ENCODE measurements at places on chromosomes 4 and X.
A peak's percentile ranks its signal among the peaks of the same experiment; 100 is the strongest.

GRCh38 chr4:160175064-160175643 lies 1072.3 kb downstream of the RAPGEF2 start:
- DNase-seq, result no peak

- DNase-seq, result no peak
These were observed 7.6 kb downstream of the SORCS2 start for GRCh38 chr4:7199771-7200441.

GRCh38 chr4:67785528-67785927 lies 31.3 kb upstream of the GNRHR start:
- DNase-seq, result no peak

DNA sequence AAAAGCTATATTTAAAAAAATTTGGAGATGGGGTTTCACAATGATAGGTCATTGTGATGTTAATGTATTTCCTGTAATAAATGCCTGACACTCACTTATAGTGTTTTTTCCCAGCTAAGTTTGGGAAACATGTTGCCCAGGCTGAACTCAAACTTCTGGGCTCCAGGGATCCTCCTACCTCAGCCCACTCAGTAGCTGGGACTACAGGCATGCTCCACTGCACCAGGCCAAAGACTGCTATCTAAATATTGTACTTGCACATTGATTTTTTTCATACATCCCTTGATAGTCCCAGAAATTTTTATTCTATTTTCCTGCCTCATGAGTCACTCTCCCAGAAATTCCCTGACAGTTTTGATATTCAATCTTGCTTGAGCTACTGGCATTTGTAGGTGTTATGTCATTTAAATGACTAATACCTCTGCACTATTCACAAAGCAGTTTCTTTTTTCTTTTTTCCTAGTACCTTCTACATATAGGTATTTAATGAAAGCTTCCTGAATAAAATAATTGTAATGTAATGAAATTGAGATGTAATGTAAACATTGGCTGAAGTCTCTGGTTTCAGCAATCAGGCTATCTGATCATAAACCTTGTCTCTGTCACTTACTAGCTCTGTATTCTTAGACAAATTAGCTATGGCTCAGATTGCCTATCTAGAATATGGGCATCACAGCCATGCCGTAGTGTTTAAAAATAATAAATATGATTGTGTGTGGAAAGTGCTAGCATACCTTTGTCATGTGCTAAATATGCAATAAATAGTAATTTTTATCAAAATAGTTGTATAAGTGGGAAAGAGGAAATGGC lies 1973.0 kb upstream of the AGA start:
- no peak for DNase-seq

GRCh38 chr4:175418516-175418915 lies 393.5 kb downstream of the GPM6A start:
- DNase-seq, result no peak

DNA sequence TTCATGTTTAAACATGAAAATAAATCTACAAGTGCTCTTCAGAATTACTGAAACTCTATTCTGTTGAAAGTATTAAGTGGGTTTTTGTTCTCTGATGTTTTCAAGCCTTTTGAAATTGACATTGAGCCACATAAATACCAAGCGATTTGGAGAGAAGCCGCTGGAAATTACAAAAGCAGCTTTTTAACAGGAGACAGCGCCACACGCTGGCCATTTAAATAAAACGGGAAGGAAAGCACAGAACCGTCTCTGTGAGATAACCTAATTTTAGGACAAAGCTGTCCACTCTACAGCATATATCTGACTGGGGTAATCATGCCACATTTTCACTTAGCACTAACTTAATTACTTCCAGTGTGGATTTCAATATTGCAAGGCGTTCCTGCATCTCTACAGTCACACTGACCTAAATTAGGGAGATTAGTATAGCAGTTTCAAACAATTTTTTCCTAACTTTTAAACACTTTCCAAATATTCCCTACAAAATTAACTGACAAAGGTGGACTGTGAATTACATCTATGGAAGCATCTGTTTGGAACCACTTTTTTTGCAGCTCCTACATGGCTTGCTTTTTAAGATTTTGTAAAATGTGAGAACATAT lies 6.8 kb upstream of the ANOS1 start:
- peak; percentile 66 for DNase-seq

DNA sequence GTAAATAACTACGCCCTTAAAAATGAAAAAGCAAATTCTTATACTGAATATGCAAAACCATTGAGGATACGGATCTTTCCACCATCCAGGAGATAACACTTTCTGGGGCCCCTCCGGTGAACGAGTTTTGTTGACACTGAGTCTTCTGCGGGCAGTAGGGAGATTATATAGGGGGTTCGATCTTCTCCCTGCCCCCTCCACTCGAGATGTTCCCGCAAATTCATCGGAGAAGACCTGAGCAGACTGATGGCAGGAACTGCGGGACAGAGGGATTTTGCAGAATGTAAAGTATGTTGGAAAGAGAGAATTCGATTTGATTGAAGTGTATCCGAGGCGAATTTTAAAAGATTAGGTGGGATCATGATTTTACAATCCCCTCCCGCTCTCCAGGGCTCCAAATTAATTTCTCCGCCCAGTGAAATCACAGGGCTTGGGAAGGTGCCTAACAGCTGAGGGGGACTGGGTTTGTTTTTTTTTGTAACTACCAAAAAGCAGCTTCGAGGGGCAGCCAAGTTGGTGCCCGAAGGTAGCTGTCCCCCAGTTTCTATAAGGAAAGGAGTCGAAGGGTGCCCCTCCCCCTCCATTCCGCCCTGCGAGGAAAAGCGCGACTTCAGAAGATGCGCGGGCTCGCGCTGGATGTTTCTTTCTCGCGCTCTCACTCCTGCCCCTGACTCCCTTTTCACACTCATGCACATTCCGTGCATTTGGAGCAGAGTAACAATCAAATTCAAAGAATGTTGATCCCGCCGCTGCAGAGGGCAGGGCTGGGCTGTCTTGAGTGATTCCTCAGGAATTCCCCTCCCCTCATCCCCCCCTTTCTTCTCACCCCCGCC lies 1.2 kb downstream of the TMEM255A start:
- DNase-seq, result peak; percentile 22

- DNase-seq, result peak; percentile 48
These were observed 3.3 kb downstream of the SH3TC1 start for GRCh38 chr4:8202108-8203051.

DNA sequence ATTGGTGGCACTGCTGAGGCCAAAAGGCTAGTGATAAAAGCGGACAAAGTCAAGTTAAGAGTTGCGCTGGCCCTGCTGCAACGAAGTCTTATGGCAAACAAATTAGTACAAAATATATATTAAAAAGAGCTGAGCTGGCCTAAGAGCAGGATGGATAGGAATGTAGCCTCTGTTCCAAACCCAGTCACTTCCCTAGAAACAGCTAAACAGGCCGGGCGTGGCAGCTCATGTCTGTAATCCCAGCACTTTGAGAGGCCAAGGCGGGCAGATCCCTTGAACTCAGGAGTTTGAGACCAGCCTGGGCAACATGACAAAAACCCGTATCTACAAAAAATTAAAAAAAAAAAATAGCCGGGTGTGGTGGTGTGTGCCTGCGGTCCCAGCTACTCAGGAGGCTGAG lies 32.4 kb upstream of the UGDH start:
- DNase-seq, result no peak

- DNase-seq, result no peak
These were observed at the start of gene ARMCX2 for GRCh38 chrX:101659601-101660063. Gene ARMCX2, minus strand, starts transcription at chrX:101659850. Its CDS starts 2,262 bp downstream, at chrX:101657588.

DNA sequence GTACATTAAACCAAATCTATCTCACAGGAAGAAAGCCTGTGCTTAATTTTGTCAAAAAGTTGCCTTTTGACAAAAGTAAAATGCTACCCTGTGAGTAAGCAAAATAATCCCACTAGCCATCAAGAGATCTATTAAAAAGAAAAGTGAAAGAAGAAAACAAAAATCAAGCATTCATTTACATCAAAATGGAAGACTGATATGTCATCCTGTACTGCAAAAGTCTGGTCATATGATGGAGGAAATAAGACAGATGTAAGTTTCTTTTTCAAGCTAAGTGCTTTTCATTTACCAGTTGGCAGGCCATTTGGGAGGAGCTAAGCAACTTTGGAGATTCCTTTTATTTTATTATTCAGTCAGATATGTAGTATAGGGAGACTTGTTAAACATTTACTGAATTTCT lies 387.4 kb downstream of the SPOCK3 start:
- DNase-seq, result no peak

GRCh38 chr4:180636696-180637404 lies 1606.4 kb upstream of the TENM3 start:
- DNase-seq, result no peak

DNA sequence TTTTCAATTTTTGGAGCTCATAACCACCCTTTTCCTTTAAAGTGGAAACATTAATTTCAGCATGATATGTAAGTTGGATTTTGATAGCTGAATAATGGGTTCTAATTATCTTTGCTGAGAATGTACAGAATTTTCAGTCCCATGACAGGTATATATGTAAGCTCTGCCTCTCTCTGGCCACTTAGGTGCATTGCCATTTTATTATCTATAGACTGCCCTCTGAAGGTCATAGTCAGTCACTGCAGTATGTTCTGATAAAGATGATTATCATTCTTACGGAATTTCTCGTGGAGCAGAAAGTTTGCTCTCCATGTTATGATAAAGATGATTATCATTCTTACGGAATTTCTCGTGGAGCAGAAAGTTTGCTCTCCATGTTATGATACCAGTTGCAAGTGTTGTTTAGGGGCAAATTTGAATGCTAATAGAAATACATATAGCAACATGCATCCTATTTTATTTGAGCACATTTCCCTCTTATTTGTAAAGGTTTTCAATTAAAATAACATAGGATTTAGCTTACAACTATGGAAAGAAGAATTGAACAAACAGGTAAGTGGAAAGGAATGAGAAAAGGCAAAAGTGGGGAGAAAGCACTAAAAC lies 10.4 kb downstream of the AFP start:
- peak; percentile 54 for DNase-seq

GRCh38 chr4:154490583-154491340 lies 837 bp downstream of the DCHS2 start:
- DNase-seq, result peak; percentile 22

GRCh38 chr4:114226968-114227760 lies 247.7 kb upstream of the ARSJ start:
- DNase-seq, result no peak

- no peak for DNase-seq
These were observed 123.3 kb upstream of the RAI2 start for GRCh38 chrX:17984415-17984814.

DNA sequence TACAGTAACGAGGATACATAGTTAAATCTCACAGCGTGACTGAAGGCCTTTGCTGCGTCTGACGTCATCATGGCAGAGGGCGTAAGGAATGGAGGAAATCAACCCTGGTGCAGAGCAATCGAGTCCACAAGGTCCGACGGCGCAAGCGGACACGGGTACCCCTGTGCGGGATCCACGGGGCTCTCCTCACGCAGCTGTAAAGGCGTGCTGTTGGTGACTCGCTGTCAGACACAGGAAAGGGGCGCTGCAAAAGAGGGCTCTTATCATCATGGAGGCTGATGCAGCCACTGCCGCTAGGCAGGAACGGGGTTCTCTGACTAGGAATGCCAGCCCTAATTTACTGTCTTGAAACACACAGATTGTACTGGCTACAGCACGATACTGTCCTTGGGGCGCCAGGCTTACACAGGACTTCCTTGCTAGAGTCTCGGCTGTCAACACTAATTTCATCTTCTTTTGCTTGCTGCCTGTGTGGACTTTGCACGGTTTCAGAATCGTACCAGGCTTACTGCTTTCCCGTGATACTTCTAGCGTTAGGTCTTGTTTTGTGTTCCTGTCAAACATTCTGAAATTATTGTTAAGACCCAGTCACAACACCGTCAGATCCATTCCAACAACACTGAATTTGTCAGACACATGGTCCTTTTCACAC lies 13.6 kb downstream of the RNF212 start:
- no peak for DNase-seq

DNA sequence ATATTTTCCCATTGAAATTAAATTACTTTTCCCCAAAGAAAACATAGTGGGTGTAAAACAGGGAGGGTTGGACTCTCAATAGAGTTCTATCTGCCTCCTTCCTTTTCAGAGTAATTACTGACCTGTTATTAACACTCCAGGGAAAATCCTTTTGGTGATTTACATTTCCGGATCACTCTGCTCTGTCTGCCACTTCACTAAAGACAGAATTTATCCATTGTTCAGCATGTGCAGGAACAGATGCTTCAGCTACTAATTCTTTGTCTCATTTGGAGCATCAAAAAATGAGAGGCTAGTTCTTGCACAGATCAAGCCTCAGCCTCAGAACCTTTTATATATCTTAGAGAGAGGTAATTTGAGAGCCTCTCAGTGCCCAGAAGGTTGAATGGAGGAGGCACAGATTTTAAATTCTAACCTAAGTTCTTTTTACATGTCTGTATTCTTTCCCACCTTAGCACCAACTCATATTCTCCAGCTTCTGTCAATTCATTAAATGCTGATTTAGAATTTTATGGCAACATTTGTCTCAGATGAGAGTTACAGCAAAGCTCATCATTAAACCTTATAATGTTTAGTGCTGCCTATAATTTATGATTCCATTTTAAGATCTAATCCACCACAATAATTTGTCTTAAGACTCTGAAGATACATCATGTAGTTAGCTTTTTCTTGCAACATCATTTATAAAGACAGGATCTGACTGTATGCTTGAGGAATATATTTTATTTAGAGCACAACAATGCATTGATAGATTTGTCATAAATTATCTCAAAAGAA lies 1494.4 kb downstream of the STIM2 start:
- no peak for DNase-seq

GRCh38 chrX:129139837-129140598 lies 383.3 kb downstream of the SMARCA1 start:
- DNase-seq, result no peak

DNA sequence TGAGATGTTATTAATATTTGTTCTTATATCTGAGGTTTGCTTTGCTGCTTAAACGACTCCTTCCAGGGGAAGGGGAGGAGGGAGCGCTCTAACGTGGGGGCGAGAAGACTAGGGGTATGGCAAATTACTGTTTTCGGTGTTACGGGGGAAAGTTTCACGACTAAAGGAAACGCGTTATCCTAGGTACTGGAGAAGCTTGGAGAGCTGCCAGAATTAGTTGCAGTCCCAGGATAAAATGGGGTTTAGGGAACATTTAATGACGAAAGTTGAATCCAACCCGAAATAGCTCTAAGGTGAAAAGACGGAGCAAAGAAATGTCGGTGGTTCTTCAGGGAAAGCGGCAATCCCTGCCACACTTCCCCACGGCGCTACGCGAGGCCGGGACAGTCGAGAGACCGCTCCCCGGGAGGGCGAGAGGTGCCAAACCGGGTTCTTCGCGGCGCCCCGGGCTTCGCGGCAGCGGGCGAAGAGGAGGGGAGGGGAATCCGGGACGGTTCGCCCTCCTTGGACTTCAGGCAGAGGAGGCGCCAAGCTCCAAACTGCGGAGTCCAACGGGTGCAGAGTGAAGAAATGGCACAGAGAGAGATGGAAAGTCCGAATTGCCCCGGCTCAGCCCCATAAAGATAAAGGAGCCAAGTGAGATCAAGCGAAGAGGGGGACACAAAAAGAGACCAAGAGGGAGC lies 724 bp downstream of the THOC2 start:
- DNase-seq, result no peak

- peak; percentile 11 for DNase-seq
These were observed 33.1 kb downstream of the ERVMER34-1 start for GRCh38 chr4:52718123-52718522.

DNA sequence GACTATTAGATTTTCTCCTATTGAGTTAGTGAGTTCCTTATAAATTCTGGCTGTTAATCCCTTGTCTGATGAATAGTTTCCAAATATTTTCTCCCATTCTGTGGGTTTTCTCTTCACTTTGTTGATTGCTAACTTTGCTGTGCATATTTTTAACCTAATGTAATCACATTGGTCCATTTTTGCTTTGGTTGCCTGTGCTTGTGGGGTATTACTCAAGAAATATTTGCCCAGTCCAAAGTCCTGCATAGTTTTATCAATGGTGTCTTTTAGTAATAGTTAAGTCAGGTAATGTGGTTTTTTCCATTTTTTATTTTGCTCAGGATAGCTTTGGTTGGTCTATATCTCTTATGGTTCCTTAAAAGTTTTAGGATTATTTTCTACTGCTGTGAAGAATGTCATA lies 490.3 kb downstream of the ARAP2 start:
- no peak for DNase-seq
